ENCODE measurements at places on chromosomes 5 and 9.

DNA sequence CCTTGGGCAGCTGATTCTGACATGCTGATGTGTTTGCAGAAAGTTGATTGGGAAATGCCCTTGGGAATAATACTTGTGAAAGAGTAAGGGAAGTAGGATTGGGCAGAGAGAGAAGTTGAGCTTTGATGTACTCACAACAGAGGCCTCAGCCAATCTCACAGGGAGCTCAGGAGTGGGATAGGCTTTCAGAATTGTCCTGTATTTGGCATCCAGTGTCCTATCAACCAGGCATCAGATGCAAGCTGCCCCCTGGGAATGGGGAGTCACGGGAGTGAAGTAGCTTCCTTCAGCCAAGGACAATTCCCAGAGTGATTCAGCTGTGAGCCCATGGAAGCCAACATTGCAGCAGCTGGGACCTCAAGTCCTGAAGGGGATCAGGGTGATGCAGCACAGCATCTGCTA, 39.6 kb downstream of the DMAC1 start:
- no peak for DNase-seq

DNA sequence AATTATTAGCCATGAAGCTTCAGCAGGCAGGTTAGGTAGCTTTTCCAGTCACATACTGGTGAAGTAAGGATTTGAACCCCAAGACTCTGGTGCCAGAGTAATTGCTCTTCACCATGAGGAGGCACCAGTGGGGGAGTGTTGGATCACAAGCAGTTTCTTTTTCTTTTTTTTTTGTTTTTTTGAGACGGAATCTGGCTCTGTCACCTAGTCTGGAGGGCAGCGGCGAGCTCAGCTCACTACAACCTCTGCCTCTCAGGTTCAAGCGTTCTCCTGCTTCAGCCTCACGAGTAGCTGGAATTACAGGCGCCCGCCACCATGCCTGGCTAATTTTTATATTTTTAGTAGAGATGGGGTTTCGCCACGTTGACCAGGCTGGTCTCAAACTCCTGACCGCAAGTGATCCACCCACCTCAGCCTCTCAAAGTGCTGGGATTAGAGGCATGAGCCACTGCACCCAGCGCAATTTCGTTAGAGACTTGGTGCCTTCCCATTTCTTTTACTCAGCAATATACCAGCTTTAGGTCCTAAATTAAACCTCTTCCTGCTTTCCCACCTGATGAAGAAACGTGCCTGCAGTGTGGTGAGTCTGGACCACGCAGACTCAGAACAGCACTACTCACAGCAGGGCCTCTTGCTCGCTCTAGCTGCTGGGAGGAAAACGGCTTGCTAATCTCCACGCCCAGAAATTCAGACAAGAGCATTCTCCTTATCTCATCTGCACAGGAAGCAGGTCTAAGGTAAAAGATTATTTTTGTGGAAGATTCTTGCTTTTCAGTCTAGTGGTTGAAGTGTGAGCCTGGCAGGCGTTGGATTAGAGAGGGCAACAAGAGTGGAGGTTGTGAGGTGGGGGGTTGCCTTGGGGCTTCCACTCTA, at the start of gene S100Z:
Gene S100Z (plus strand): TSS at position 596 of the 873 bp plus-strand sequence. CDS start 25,346 bp downstream, outside the sequence.
- DNase-seq, result no peak

DNA sequence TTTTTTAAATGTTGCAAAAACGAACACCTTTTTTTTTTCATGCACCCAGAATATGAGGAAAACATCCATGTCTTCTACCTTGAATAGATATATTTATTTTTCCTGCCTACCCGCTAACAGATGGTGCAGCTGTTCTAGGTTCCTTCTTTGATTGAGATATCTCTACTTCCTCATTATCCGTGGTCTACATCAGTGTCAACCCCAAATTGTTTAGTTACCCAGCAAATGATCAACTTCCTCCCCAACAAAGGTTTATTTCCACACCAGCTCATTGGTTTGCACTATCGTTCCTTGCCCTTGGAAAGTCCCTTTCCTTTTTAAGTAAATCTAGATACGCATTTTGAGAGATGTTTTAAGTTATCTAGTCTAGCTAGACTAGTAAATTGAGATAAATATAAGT, 166.4 kb downstream of the PRR16 start:
- no peak for DNase-seq

DNA sequence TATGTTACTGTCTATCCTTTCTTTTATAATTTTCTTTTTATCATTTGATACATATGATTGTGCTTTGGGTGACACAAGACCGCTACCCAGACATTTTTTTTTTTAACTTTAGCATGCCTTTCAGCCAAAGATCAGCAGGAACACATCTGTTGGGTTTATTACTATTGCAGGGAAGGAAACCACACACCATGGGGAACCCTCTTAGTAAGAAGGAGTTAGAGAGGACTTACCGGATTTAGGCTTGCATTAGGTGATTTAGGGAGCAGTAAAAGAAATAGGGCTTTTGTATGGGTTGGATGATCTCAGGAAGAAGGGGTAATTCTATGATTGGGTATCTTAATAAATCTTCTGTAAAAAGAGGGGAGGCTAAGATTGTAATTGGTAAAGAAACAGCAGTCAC, 138.2 kb downstream of the SNX18 start:
- DNase-seq, result no peak

- no peak for DNase-seq
These were observed 153.9 kb downstream of the SMC2 start for GRCh38 chr9:104247899-104248460.

DNA sequence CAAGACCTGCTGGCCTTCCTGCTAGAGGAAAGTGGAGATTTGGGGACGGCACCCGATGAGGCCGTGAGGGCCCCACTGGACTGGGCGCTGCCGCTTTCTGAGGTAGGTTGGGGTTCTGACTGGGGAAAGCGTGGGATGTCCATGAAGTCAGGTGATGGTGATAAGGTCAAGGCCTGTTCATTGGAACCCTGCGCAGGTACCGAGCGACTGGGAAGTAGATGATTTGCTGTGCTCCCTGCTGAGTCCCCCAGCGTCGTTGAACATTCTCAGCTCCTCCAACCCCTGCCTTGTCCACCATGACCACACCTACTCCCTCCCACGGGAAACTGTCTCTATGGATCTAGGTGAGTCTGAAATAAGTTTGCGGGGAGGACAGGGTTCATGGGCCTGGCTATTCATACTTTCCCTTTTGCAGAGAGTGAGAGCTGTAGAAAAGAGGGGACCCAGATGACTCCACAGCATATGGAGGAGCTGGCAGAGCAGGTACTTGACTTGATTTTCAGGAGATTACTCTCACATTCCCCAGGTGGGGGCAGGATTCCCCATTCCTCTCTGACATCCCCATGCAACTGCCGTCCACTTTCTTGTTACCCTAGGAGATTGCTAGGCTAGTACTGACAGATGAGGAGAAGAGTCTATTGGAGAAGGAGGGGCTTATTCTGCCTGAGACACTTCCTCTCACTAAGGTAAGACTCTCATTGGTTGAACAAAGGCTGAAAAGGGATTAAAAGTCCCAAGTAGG, 505 bp downstream of the CREB3 start:
- DNase-seq, result no peak

- no peak for DNase-seq
These were observed 69.5 kb downstream of the ERP44 start for GRCh38 chr9:100029251-100029650.

GRCh38 chr5:127609957-127610356, 38.9 kb upstream of the CTXN3 start:
- DNase-seq, result no peak

DNA sequence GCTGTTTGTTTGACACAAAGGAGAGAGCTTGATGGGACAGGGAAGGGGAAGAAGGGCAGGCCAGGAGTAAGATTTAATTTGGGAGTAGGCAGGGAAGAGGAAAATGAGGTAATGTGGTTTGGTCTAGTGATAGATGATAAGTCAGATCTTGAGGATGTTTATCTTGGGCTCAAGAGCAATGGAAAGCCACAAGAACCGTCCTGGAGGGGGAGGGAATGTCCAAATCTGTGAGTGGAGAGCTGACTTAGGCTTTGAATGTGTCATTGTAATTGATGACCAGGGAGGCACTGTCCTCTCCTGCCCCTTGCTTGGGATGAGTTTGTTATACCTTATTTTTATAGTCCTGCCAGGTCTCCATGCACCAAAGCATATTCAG, 37.5 kb downstream of the MAMDC2 start:
- no peak for DNase-seq

DNA sequence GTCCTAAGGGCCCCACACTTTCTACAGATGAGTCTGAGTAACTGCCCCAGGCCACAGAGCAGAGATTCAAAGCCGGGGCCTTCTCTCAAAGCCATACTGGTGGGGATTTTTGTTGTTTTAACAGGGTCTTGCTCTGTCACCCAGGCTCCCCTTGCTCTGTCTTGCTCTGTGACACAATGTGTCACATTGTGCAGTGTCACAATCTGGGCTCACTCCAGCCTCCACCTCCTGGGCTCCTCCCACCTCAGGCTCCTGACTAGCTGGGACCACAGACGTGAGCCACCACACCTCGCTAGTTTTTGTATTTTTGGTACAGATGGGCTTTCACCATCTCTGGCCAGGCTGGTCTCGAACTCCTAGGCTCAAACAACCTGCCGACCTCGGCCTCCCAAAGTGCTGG, 8.6 kb downstream of the AGPAT2 start:
- DNase-seq, result no peak

- DNase-seq, result no peak
These were observed 94.4 kb downstream of the ARHGAP26 start for GRCh38 chr5:142864290-142865260.

- DNase-seq, result no peak
These were observed 147.4 kb upstream of the RPS23 start for GRCh38 chr5:82425591-82425990.

DNA sequence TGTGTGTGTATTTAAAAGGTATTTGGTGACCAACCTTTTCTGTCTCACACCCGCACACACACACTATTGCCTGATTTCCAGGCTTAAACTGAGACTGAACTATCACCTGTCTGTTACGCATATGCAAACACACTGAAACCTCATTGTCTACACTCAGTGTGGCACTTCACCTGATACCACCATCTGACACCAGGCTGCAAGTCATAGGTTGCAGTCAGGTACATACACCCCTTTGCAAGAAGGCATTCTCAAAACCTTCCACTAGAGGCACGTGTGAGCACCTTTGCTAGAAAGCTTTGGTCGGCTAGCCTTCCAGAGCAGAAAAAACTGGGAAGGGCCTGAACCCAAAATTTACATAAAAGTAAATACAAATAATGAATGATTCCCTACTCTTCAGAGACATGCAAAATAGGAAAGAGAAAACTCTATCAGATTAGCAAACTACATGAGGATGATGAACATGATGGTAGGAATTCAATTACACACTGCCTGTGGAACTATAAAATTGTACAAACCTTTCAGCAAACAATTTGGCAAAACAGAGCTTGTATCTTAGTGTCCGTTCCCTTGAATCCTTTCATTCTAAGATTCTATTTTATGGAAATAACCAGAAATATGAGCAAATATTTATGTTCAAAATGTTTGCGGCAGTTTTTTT, 5.9 kb upstream of the FOXD1 start:
- DNase-seq, result no peak

GRCh38 chr5:93777620-93778019, 36.2 kb upstream of the POU5F2 start:
- DNase-seq, result no peak

GRCh38 chr5:37881359-37881758, 41.5 kb upstream of the GDNF start:
- DNase-seq, result no peak

- no peak for DNase-seq
These were observed 89.1 kb downstream of the NRG2 start for GRCh38 chr5:139954022-139954421.

DNA sequence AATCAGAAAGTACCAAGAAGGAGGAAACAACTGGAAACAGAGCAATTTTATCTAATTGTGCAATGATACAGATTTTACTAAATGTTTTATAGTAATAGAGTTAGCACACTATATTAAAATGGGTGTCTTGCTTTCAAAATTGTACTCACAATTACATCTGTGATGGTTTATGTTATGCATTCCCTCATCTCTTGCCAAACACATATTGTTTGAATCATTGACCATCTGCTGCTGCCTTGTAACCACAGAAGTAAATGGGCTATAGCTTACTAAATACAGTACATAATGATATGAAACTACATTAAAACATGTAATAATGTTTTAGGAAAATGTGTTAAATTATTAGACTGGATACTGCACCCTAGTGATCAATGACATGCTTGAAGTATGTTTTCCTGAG, 158.1 kb downstream of the SLC25A46 start:
- DNase-seq, result no peak

GRCh38 chr5:80216753-80217596, 38.9 kb downstream of the SERINC5 start:
- DNase-seq, result no peak

- DNase-seq, result no peak
These were observed 230.5 kb downstream of the NSG2 start for GRCh38 chr5:174275959-174276358.

GRCh38 chr5:71482132-71482531, 26.7 kb downstream of the BDP1 start:
- no peak for DNase-seq

DNA sequence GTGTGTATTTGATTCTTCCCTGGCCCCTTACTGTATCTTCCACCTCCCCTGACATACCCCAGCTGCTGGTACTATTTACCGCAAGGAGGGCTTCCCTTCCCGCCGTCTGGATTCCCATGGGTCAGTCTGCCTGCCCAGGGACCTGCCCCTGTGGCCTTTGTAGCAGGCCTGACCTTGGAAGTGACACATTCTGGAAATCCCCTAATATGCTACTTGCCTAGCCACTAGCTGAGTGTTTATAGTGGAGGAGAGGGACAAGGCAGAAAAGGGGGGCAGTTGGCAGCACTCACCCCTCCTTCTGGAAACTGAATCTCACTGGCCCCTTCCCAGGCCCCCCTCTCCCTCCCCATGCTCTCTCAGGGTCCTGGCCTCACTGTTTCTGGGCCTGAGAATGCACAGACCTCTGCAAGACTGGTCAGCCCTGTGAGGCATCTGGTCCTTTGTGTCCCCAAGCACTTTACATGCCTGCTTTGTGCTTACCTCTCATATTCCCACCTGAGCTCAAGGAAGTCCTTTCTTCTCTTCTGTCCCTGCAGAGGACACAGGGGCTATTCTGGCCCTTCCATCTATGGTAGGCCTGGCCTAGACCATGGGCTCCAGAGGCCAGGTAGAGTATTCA, 8.2 kb upstream of the CCL21 start:
- DNase-seq, result no peak

GRCh38 chr9:14640967-14641366, 52.3 kb downstream of the ZDHHC21 start:
- DNase-seq, result no peak

DNA sequence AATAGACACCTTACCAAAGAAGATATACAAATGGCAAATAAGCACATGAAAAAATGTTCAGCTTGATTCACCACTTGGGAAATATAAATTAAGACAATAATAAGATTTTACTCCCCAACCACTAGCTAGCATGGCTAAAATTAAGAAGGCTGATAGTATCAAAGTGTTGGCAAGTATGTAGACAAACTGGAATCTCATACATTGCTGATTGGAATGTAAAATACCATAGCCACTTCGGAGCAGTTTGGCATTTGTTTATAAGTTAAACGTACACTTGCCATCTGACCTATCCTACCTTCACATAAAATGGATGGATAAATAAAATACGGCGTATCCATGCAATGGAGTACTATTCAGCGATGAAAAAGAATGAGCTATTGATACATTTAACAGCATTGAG, 129.2 kb downstream of the ZNF462 start:
- DNase-seq, result no peak

GRCh38 chr5:2836133-2836532, 84.7 kb upstream of the IRX2 start:
- DNase-seq, result no peak
